ENCODE measurements at places on chromosomes 2 and 18. TPM values are rescaled to one million over a fixed set of nuclear protein-coding genes. Genes with fewer than 3 reads are reported as not detected.

DNA sequence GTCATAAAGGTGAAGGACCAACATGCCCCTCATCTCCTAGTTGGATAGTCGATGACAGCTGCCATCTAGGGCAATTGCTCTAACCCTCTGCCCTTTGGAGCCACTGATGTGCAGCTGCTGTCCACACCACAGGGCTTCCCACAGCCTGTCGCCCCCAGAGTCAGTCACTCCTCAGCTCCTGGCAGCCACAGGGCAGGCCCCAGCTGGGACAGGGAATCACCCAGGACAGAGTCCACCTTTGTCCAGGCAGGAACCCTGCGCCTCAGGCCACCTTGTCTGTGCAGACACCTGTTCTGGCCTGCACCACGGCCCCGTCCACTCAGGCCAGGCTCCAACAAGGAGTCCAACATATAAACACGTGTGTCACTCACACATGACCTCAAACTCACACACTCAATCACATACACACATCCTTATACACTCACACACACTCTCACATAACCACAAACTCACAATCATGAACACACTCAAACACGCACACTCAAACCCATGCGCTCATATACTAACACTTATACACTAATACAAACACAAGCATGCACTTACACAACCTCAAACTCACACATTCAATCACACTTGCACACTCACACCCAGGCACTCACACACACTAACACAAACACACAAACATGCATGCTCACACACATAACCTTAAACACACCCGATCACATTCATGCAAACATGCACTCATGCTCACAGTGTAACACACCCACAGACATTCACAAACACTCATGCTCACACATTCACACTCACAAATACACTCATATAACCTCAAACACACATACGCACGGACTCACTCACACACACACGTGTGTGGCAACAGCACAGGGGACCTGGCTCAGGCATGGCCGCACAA lies 29.7 kb downstream of the HDAC4 start:
- no peak for DNase-seq

GRCh38 chr2:229586746-229587705 lies 127.3 kb downstream of the DNER start:
- peak; percentile 84 for DNase-seq

- DNase-seq = peak; percentile 76
Measured at GRCh38 chr18:48939205-48940097, 11.3 kb downstream of the SMAD7 start.

BMP10 gene
- total RNA-seq = 0.27 TPM

TBC1D8 gene
- total RNA-seq = 41.2 TPM

SULT1C4 gene
- 4.5 TPM for total RNA-seq

- DNase-seq = no peak
Measured at GRCh38 chr2:224722770-224723169, 6.6 kb upstream of the CCDC195 start.

Data from left cardiac atrium (tissue), 4 donors.